ENCODE measurements at places on chromosomes 13 and 19. TPM values are rescaled to one million over a fixed set of nuclear protein-coding genes. Genes with fewer than 3 reads are reported as not detected.

Gene KCNRG
- total RNA-seq, result 1.0 TPM

Gene PSPN
- 0.95 TPM for total RNA-seq

- no peak for DNase-seq
Observed at GRCh38 chr13:103931331-103931845, 865.2 kb upstream of the SLC10A2 start.

- no peak for DNase-seq
Observed at GRCh38 chr19:49549045-49549444, 21.2 kb downstream of the RCN3 start.

Gene ZNF541
- not detected for total RNA-seq

DNA sequence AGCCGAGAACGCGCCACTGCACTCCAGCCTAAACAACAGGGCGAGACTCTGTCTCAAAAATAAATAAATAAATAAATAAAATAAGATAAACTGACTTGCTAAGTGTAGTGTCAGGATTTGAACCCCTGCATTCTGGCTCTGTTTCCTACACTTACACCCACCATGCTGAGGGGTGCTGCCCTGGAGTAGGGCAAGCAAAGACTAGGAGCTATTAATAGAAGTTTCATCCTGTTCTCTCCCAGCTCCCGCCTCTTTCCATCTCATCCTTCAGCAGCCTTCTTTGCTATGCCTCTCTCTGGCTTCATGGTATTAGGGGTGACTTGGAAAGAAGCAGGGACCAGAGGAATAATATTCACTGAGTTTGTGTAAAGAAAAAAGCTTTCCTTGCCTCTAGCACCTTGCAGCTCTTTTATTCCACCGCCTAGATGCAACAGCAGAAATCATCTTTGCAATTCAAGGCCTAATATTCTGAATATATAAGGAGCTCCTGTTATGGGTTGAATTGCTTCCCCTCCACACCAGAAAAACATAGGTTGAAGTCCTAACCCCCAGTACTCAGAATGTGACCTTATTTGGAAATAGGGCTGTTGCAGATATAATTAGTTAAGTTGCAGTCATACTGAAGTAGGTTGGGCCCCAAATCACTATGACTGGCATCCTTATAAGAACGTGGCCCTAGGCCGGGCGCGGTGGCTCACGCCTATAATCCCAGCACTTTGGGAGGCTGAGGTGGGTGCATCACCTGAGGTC lies 8.7 kb upstream of the PLAUR start:
- no peak for DNase-seq

- DNase-seq, result no peak
Observed at GRCh38 chr19:33501693-33502356, 19.8 kb downstream of the PEPD start.
